ENCODE measurements at places on chromosomes 12 and 14.
A peak's percentile ranks its signal among the peaks of the same experiment; 100 is the strongest.

- no peak for DNase-seq
Observed at GRCh38 chr12:27246774-27247173, 2.7 kb downstream of the STK38L start.

DNA sequence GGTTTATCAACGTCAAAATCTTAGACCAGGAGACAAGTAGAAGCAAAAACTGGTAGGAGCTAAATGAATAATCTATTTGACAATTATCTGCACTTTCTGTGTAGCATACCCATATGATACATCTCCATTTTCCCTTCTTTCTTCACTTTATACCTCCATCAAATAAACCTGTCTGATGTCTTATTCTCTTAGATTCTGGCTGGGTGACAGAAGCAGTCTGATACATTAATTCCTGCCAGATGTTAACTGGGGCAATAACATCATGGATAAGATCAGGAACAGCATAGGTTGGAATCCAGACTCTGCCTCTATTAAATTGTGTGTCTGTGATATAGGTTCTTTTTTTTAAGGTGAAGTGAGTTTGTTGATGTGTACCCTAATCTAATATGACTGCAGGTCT lies 11.7 kb upstream of the RERG start:
- no peak for DNase-seq

- DNase-seq: peak; percentile 68
Observed at GRCh38 chr12:70002097-70002911, 177.3 kb downstream of the MYRFL start.

- no peak for DNase-seq
Observed at GRCh38 chr14:81336009-81336408, 64.1 kb downstream of the STON2 start.

DNA sequence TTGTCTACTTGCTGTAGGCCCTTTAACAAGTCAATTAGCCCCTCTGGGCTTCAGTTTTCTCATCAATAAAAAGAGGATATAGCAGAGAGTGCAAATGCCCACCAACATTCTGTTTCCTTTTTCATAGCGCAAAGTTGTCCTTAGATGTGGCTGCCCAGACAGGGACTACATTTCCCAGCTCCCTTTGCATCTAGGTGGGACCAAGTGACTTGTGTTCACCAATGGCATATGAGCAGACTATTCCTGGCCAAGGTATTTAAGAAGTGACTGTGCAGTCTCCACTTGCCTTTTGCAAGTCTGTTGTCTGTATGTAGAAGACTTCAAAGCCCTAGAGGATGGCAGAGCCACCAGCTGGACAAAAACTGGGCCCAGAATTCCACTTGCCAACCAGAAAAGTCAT lies 59.7 kb downstream of the DAO start:
- DNase-seq: peak; percentile 40

- peak; percentile 72 for DNase-seq
Observed at GRCh38 chr14:106844608-106845285, 1318.4 kb downstream of the TMEM121 start.

GRCh38 chr14:61876362-61877034 lies 114.3 kb downstream of the SNAPC1 start:
- peak; percentile 68 for DNase-seq

GRCh38 chr14:99752486-99753121 lies 40.6 kb upstream of the EML1 start:
- peak; percentile 79 for DNase-seq

DNA sequence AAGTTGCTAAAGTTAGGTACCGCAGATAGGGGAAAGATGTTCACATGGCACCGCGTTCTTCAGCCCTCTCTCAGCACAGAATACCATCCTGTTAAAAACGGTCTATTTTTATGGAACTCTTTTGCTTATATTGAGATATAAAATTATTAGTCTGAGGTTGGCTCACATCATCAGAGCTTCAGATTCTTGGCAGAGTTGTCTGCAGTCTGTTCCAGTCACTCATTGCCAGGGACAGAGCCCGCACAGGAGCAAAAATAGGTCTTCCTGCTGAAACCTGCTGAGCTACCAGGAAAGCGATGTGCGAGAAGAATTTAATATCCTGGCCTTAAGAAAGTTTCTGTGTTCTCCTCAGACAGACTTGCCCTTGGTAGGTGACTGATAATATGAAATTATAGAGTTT lies 249.8 kb downstream of the VRK1 start:
- no peak for DNase-seq
